GM13977 (cell line): ENCODE measurements at places on chromosomes 3 and 15.

DNA sequence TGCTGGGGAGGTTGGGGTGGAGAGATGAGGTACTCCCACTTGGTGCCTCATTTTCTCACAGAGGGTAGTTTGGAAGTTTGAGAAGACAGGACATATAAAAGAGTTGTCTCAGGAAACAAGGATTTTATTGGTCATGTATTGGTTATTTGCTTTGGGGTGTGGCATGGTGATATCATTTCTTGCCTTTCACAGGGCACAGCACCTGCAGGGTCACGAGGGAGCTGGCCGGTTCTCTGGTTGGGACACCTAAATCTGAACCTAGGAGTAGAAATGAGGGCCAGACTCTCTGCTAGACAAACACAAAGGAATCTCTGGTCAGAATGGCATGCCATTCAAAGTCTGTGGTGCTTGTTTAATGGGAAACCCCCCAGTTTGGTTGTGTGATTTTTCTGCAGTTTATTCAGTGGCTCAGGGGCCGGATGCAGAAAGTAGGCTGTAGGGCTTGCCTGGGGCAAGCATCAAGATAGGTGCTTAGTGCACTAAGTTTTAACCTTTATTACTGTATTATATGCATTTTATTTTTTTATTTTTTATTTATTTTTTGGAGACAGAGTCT, 237.7 kb upstream of the EIF1B start:
- DNase-seq, result no peak

DNA sequence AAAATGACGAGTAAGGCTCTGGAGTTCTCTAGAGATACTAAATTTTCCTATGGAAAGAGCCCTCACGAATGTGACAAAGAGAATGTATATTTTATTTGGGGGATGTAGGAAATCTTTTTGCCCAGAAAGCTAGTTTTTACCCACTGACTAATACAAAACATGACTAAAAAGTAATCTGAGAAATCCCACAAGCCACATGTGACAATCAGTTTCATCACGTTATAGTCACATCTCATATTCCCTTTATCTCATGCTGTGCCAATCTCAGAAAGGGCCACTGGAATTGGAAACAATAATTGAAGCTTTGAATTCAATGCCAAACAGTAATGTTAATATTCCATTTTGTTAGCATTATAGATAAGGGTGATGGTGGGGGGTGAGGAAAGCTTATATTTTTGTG, 509.0 kb upstream of the GOLIM4 start:
- DNase-seq, result no peak

DNA sequence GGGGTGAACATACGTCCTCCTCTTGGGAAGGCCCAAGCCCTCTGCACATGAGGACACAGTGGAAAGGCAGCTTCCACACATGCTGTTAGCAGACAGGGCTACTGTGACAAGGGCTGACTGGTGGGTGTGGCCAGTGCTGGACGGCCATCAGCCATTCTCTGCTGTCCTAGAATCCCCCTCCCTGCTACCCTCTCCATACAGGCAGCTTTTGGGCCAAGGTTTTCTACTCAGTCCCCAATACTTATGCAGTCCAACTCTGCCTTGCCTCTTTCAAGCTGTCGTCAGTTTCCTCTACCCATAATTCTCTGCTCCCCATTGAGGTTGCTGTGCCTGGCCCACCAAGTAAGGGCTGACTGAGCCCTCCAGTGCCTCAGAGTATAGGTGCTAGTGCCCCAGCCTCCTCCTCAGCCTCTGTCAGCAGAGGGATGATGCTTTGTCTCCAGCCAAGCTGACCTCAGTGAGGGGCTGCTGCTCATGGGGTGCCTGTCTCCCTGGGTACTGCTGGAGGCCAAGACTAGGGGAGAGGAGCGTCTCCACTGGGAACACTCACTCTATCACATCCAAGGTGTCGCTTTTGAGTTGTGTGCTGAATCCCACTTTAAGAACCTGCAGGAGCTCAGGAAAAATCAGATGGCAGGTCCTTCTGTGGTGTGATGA, 2.8 kb downstream of the LOXL1 start:
- no peak for DNase-seq

DNA sequence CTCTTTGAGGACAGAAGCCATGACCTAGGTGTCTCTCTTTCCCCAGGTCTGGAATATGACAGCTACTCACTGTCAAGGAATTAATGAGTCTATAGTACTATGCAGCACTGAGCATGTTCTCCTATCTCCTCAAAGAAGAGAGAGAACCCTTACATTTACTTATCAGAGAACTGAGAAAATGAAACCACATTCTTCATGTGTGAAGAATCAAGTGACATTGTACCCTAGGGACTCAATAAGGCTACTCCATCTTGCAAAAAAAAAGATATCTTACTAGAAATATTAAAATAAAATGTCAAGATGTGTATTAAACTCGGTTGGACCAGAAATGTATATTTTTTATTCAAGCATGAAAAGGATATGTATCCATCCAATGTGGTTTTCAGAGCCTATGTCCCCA, 133.2 kb upstream of the COL8A1 start:
- no peak for DNase-seq

- no peak for DNase-seq
Observed at GRCh38 chr3:187568171-187568570, 102.0 kb downstream of the SST start.

- no peak for DNase-seq
Observed at GRCh38 chr15:66542896-66543295, 22.9 kb downstream of the LCTL start.
